ENCODE measurements at places on chromosomes 16 and 17.

DNA sequence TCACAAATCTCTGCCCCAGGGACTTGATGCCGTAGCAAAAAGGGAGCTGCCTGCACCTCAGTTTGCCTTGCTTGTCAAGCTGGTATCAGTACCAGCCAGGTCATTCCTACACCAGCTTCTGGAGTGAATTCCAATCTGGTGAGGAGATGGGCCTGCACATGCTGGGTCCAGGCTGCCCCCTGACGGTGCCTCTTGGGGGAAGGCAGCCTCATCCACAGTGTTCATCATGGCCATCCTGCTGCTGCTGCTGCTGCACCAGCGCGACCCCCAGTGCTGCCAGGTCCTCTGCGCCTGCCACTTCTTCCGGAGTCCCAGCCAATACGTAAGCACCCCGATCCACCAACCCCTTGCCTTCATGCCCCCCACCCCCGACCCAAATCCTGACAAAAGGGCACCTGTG, 8.3 kb downstream of the MRPL27 start:
- DNase-seq: no peak

- DNase-seq: no peak
Measured at GRCh38 chr17:7285679-7286078, 4.2 kb downstream of the SLC2A4 start.

- no peak for DNase-seq
Measured at GRCh38 chr16:51146256-51146924, 4.7 kb downstream of the SALL1 start.

DNA sequence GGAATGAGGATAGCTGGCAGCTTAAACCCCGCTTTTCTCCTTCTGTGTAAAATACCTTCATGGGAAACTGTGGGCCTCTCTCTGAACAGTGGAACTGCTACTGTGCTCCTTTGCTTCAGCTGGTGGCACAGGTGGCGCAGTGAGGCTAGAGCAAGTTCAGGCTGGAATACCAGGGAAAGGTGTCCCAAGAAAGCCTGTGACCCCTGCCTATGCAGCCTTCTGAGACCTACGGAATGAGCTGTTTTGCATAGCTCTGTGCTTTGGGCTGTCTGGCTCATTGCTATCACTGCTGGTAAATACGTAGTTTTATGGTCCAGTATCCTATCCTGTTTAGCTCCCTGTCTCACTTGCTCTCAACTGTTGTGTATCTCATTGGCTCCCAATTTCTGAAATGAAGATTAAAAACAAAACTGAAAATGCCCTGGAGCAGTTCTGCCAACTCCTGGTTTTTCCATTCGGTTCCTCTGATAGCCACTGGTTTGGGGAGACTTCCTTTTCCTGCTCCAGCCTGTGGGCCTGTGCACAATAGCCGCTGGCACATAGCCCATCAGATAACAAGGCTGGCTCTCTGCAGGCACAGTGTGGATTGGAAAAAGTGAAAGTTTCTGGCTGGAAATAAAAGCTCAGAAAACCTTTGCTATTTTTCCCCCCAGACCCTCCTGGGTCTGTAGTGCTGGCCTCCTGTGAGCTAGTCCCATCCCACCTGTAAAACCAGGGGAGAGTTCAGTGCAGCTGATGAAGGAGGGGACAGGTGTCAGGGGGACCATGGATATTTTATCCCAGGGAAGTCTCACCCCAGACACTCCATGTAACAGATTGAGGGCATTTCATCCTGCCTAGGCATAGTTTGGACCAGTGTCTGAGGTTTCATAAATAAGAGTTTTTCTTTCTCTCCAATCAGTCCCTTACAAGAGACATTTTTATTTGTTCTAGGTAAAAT, 24.0 kb downstream of the LIMD2 start:
- DNase-seq: peak; percentile 93

- DNase-seq: no peak
Measured at GRCh38 chr17:36602030-36602748, 806 bp downstream of the MRM1 start.

DNA sequence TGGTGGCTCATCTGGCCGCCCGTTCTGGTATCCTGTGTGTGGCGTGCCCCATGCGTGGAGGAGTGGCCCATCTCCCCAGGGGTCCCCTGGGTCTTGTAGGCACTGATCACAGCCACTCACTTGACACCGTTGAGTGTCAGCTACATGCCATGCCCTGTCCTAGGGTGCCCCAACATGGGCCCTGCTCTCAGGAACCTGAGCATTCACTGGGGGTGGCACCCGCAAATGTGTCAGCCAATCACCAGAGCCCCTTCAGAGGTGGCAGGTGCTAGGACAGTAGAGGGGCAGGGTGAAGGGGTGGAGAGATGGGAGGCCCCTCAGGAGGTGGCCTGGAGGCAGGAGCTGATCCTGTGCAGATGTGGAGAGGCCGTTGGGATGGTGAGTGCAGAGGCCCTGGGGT, 27.8 kb downstream of the CMIP start:
- no peak for DNase-seq

DNA sequence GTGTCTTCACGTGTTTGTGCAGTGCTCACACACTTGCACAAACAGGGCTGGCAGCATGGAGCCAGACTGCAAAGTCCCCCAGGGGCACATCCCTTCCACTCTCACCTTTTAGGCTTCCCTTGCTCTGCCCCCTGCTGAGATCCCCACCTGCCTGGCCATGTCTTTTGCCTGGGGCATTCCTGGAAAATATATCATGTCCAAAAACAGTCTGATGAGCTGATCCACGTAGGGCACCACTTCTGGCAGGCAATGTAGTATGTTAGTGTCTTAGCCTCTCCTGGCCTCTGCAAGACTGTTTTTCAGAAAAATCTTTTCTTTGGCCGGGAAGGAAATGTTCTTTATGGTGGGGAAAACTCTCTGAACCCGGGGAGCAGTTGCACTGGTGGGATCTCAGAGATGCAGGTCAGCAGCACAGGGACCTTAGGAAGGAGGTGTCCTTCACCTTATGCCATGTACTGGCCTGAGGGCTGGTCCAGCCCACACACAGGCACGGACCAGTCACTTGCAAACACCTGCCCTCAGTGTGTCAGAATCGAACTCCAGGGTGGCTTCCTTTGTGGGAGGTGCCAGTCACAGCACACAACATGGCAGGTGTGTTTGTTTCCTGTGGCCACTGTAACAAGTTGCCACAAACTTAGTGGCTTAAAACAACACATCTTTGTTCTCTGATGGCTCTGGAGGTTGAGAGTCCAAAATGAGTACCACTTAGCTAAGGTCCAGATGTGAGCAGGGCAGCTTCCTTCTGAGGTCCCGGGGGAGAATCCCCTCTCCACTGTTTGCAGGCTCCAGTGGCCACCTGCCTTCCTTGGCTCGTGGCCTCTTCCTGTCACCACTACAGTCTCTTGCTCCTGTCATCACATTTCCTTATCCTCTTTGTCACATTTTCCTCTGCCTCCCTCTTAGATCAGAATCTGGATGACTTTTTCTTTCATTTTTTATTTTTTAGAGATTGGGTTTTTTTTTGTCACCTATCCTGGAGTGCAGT, 46.6 kb downstream of the MPRIP start:
- no peak for DNase-seq

GRCh38 chr17:81713556-81714411, 1.7 kb downstream of the SLC25A10 start:
- DNase-seq: no peak

DNA sequence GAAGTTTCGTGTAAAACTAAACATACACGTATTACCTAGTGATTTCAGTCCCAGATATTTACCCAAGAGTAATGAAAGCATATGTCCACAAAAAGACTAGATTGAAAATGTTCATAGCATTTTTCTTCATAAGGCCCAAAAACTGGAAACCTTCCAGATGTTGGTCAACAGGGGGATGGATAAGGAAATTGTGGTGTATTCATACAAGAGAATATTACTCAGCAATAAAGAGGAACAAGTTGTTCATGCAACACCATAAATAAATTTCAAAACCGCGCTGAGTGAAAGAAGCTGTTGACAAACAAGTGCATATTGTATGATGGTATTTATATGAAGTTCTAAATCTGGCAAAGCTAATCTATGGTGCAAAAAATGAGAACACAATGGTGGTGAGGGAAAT, 54.1 kb upstream of the NFAT5 start:
- no peak for DNase-seq

GRCh38 chr17:80031691-80032430, 3.8 kb downstream of the TBC1D16 start:
- DNase-seq: no peak

DNA sequence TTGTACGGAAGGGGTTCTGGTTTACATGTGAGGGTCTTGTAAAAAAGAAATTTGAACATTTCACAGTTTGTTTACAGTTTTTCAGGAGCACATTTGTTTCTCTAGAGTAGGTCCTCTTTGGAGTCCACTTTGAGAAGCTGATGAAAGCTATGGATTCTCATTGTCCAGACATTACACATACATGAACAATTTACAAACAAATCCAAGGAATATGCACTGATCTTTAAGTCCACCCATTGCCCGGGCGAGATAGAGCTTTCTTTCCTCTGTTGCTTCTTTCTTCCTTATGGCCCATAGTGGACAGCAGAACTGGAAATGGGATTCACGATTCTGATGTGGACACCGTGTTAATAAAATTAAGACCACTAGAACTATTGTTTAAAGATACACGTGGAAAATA, 1.9 kb downstream of the DCAF7 start:
- DNase-seq: no peak

DNA sequence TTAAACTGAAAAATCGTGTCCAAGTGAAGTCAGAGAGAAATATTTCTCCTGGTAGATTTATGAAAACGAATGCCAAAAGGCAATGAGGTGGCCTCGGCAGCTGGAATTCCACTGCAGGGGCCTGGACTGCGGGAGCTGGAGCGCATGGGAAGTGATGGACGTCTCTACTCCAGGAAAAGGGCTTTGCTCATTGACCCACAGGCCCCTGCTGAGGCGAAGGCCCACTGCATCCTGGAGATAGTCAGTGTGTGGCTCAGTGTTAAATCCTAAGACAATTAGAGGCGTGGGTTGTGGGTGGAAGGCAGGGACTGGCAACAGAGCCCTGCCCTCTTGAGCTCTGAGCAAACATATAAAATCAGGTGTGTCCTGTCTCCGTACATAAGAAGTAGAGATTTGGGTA, 191.4 kb downstream of the SLC39A11 start:
- no peak for DNase-seq

GRCh38 chr17:7852919-7853690, 1.8 kb upstream of the TMEM88 start:
- DNase-seq: no peak

GRCh38 chr17:225551-225950, 44.1 kb upstream of the DOC2B start:
- no peak for DNase-seq

GRCh38 chr17:45743626-45744326, 40.3 kb upstream of the CRHR1 start:
- DNase-seq: no peak

Data from glomerular endothelial cell (primary cell).